ENCODE measurements at places on chromosomes 3 and 15.

DNA sequence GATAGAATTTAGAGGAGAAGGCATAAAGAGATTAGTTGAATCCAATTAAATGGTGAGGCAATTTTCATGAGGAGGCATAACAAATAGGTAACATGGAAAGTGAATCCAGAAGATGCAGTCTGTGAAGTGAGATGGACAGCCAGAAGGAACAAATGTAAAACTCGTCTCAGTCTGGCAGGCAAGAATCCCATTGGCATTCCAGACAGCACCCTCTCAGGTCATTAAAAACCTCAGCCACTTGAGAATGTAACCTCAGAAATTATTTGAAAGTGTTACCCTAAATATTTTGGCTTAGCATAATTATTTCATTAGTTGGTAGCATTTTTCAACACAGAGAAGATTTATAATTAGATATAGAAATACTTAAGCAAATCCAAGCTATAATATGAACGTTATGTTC is 342.3 kb downstream of the LRRC3B start:
- no peak for DNase-seq

DNA sequence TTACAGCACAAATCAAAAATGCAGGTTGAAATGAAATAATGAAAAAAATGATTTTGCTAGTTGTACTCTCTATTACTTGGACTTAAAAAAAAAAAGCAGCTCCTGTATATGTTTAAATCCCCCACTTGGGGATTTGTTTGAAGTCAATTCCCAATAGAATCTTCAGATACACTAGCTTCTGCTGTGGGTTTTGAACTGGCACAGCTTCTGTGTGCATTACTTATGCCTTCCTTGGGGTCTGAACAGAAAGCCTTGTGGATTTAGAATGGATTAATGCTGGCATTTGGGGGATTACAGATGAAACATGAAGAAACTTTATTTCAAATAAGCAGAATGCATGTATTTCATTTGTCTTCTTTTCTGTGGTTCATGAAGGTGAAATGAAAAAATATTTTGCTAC is 513.2 kb upstream of the TBL1XR1 start:
- DNase-seq = no peak

GRCh38 chr3:123739106-123739505 is 145.0 kb downstream of the MYLK start:
- no peak for DNase-seq

DNA sequence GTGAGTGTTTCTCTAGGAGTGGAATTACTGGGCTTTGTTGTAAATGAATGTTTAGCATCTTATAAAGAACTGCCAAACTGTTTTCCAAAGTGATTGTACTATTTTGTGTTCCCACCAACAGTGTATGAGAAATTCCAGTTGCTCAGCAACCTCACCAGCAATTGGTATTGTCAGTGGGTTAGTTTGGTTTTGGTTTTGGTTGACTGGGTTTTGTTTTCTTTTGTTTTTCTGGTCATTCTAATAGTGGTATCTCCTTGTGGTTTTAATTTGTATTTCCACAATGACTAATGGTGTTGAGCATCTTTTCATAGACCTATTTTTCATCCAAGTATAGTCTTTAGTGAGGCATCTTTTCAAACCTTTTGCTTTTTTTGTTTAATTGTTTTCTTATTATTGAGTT is 27.1 kb downstream of the FILIP1L start:
- DNase-seq = no peak

DNA sequence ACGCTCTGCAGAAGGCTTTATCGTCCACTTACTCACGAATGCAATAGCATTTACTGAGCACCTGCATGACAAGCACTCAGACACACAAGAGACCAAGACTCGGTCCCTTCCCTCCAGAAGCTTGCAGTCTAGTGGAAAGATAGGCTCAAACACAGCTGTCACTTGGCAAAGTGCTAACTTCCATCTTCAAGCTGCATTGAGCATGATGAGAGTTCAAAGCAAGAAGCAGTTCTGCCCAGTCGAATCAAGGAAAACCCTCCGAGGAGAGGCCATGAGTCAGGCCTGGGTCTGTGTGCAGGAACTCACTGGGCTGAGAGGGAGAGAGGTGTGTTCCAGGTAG is 51.5 kb downstream of the C3orf20 start:
- DNase-seq = no peak

DNA sequence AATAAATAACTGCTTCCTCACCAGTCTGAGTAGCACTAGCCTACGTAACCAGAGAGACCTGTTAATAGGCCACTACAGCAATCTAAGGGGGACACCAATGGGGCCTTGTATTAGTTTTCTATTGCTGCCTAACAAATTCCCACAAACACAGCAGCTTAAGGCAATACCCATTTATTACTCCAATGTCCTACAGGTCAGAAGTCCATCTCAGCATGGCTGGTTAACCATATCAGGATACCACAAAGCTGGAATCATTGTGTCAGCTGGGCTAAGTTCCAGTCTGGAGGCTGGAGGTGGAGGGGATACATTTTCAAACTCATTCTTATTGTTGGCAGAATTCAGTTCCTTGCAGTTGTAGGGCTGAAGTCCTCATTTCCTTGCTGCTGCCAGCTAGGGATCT is 331.9 kb downstream of the ULK4 start:
- DNase-seq = no peak

- no peak for DNase-seq
Measured at GRCh38 chr3:197373096-197373495, 74.7 kb upstream of the DLG1 start.

DNA sequence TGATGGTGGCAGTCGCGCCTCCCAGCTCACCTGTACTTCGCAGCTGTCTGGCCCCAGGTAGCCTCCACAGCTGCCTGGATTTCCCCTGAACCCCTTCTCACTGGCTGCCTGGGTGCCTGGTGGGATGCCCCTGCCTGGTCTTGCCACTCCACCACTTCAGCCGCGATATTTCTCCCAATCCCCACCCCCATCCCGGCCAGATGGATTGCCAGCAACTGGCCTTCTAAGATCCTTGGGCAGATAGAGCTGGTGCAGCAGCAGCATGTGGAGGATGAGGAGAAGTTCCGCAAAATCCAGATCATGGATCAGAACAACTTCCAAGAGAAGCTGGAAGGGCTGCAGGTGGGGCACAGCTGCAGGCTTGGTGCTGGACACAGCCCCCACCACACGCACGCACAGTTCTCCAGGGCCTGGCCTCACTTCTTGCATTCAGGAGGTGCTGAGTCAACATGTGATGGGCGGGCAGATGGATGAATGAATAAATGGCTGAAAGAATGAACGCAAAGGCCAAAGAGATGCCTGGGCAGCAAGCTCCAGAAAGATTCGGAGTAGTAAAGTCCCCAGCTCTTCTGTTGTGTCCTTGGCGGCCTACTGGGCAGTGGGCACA is 35.7 kb downstream of the DNAH1 start:
- no peak for DNase-seq

DNA sequence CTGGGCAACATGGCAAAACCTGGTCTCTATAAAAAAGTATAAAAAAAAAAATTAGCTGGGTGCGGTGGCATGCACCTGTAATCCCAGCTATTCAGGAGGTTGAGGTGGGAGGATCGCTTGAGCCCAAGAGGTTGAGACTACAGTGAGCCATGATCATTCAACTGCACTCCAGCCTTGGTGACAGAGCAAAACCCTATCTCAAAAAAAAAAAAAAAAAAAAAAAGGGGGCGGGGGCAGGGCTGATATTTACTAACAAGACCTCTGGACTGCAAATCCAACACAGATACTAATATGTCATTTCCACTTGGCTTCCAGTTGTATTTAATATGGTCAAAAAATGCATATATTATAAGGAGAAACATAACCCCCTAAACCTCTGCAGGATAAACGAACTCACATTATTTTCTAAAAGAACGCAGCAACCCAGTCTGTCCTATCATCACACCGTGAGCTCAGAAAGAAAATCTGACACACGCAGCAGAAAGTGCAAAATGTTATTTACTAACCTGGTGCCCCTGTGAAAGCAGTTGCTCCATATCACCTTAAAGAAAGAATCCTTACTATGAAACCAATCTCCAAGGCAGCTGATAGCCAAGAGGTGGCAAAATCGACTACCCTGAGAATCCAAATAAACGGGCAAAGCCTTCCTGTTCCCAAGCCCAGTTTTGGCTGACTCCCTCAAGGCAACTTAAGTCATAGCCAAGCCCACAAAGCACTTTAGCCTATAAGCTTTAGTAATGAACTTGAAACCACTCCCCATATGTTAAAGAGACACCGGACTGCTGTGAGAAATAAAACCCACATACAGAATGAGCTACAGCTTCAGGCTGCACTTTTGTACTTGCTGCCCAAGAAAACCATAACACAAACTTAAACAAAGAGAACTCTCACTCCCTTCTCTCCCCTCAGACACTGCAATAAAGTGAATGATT is 39.3 kb downstream of the PLD1 start:
- no peak for DNase-seq

DNA sequence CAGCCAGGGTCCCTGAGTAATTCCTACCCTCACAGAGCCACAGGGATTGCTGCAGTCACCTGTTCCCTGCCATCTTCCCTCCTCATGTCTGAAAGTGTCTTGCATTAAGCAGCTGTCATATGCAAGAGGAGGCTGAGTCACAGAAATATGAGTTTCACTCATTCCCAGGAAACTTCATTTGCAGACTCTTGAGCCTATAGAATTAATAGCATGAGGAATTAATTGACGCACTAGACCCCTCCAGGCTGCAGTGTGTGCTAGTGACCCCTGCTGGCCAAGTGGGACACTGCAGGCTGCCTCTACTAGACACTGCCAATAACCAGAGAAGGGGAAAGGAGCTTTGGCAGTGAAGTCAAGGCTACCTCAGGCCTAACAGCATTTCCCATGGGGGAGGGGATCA is 50.6 kb upstream of the SLC6A1 start:
- DNase-seq = no peak

DNA sequence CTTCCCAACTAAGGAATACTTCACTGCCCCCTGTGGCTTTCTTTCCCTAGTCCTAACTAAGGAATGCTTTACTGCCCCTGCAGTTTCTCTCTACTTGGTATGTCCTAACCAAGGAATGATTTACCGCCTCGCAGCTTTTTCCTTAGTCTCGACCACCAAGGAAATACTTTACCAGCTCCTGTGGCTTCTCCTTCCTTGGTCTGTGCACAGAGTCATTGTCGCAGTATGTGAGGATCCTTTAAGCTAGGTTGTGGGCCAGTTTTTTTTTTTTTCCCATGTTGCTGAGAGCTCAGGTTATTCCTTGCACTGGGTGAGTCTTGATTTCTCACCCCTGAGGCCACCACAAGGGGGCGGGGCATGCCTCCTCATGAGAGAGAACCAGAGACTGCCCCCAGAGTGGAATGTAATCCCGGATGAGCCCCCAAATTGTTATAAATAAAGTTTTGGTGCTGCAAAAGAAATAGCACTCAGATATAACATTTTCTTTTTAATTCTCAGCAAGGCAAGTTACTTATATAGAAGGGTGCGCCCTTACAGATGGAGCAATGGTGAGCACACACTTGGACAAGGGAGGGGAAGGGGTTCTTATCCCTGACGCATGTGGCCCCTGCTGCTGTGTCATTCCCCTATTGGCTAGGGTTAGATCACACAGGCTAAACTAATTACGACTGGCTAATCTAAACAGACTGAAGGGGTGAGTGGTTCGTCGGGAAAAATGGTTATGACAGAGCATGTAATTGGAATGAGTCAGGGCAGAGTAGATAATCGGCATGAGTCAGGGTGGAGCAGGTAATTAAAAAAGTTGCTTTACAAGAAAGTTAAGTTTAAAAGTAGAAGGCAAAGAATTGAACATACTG is 27.0 kb downstream of the NDUFB4 start:
- DNase-seq = no peak

- no peak for DNase-seq
Measured at GRCh38 chr15:66236806-66237375, 16.7 kb downstream of the MEGF11 start.

Measured in activated effector memory CD4-positive, alpha-beta T cell treated with Interleukin-2 at 50 U/mL for 16 hours (primary cell).